ENCODE measurements at places on chromosomes 5 and 9.

- DNase-seq = no peak
Measured at GRCh38 chr5:79464695-79465332, 49.1 kb downstream of the HOMER1 start.

DNA sequence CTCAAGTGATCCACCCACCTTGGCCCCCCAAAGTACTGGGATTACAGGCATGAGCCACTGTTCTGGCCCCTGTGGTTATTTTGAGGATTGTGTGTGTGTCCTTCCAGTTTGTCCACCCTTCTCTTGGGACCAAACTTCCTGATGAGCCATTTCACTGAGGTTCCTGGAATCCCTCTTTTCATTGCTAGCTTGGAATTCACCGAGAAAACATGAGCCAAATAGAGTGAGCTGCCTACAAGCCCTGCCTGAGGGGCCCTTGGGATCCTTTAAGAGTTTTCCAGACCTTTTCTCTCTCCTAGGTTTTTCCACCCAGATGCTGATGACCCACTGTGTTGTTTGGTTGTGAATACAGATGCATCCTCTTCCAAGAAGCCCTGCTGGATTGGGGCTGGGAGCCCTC, 13.2 kb upstream of the KIF12 start:
- no peak for DNase-seq

DNA sequence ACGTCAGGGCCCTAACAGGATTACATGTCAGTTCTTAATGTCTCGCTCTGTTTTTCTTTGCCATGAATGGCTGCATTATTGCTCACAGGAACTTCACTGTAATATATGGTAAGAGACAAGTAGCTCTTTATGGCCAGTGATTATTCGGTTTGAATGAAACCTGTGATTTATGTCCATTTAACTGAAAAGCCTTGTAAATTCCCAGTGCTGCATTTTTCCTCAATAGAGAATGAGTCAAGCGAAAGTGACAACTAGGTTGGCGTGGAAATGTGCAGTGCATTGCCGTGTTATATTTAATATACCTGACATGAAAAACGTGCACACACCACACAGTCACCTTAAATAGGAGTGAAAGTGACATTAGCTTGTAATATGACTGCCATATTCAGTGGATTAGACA, 163.1 kb downstream of the PBX3 start:
- DNase-seq = no peak

- no peak for DNase-seq
Measured at GRCh38 chr9:38181866-38182265, 112.8 kb upstream of the SHB start.

DNA sequence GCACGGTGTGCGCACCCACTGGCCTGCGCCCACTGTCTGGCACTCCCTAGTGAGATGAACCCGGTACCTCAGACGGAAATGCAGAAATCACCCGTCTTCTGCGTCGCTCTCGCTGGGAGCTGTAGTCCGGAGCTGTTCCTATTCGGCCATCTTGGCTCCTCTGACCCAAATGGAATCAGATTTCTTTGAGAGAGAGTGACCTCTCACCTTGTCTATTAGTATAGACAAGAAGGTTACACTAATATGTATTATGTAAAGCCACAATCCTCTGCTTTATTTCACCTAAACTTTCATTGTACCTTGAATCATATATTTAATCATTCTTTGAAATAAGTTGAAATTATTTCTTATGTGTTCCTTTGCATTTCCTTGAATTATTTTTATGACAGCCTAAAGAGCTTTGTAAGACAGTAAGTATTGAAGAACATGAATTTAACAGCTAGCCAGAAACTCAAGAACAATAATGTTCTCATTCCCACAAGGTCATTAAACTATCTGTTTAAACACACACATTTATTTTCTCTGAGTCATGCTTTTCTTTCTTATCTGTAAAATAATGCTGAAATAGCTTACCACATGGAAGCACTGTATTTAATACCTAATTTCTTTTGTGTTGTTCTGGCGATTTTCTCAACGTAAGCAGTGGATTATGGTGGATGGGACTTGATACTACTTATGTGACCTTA, 91.8 kb upstream of the DMRTA1 start:
- DNase-seq = no peak

DNA sequence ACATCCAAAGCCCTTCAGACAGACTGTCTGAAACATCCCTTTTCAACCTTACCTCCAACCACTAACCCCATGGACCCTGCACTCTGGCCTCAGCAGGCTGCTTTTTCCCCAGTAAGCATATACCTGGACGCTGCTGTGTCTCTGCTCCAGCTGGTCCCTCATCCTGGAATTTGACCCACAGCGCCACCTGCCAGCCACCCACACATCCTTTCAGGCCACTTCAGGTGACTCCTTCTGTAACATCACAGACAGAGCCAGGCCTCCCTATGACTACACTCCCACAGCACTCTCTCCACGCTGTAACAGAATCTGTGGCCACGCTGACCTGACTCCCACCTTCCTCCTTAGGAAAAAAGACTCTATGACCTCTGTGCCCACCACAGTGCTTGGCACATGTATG, 3.4 kb downstream of the MGAT1 start:
- no peak for DNase-seq

DNA sequence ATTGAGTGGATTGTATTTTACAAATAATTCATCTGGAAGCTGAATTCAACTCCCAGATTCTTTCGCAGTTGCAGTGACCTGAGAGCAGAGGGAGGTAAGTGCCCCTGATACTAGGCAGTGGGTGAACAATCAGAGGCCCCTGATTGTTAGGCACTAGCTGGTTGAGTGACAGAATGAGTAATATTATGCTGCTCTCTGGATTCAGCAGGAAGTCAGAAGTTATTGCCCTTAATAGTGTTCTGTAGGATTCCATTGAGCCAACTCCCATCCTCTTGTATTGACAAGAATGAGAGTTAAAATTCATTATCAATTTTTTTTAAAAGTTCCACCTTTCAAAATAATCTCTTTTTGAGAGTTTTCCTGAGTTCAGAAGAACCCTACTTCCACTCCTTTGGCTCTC, 301.2 kb downstream of the DTWD2 start:
- DNase-seq = no peak

- DNase-seq = no peak
Measured at GRCh38 chr9:130495067-130495466, 50.3 kb downstream of the ASS1 start.

DNA sequence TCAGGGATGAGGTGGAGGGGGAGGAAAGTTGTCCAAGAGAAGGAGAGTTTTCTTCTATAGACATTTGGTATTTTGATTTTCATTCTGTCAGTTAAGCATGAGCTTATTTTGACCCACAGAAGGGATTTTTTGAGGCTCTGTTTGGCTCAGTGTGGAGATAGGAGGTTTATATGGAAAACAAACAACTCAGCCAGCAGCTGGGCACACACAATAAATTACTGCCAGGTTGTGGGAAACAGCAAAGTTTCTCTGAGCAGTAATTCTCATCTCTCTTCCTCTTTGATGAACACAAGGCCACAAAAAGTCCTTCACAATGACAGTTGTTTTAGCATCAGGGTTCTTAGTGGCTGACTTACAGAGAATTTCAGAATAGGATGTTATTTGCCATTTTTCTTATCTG, 486.1 kb downstream of the KDM4C start:
- DNase-seq = no peak

DNA sequence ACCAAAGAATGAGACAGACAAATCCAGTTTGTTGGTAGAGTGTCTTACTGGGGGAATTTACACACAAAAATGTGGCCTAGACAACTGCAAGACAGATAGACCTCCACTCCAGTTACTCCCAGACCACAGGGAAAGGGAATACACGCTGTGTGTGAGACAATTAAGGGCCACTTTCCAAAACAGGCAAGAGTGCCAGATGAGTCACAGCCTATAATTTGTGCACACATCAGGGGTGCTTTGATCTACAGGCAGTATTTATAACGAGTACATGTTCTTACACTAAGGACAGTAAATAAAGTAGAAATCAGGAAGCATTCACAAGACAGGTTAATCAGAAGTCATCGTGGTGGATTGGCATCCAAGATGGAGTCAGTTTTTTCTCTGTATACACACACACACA, 114.8 kb downstream of the ZNF622 start:
- no peak for DNase-seq

DNA sequence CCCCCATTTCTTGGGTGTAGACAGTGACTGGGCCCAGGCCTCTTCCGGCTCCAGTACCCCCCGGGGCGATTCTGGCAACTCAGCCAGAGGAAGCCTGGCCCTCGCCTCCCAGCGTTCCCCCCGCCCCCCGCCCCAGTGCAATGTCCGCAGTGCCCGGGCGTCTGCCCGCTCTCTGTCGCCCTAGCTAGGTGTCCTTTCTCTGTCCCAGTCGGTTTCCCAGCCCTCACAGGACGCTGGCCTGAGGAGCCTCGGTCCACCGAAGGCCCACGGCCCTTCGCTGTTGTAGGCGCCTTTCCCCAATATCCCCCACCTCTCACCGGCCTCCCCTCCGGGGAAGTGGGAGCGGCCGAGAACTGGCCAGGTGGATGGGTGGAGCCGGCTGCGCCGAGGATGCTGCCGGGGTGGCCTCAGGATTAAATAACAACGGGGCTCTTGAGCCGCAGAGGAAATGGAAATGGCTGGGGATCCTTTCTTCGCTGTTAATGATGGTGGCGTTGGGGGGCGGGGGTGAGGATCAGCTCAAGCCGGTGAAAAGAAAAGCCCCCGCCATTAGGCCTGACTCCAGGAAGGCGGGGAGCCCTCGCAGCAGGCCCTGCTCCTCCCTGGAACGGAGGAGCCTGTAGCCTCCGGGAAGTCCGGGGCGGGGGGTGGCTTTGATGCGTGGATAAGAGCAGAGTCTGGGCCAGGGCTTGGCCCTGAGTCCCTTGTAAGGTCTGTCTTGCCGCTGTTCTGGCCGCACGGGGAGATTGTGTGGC, 1.1 kb upstream of the SPRY4 start:
- no peak for DNase-seq

- no peak for DNase-seq
Measured at GRCh38 chr5:37888476-37888875, 48.6 kb upstream of the GDNF start.

GRCh38 chr5:163363389-163363788, 74.0 kb upstream of the CCNG1 start:
- DNase-seq = no peak

DNA sequence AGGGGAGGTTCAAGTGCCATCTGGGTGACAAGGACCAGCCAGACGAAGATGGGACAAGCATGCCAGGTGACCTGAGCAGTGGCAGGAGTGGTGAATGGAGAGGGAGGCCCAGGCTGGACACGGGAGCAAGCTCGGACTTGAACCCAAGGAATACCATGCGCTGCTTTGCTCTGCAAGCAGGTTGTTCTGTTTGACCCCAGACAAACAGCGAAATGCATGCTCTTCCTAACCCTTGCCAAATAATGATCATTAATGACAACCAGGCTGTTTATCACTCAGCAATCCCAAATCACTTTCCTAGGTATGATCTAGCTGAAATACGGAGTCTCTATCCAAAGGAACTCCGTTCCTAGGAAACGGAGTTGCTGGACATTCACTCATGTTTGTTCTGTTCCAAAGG, 77.4 kb downstream of the PTPDC1 start:
- no peak for DNase-seq

DNA sequence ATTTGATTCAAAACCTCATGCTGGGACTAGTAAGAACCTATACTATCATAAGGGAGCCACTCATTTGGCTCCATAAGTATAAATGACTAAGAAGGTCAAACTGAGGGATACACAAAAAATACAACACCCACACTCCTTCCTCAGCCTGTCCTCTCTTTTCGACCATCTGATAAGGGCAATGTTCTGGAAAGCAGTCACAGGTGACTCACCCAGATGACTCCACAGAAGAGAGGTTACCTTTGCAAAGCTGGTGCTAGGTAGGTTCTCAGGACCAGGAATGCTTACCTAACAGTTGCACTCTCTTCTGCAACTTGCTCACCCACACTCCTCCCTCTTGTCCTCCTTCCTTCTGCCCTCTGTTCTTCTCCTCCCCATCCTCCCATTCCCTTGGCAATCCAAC, 32.9 kb downstream of the LHFPL2 start:
- no peak for DNase-seq

DNA sequence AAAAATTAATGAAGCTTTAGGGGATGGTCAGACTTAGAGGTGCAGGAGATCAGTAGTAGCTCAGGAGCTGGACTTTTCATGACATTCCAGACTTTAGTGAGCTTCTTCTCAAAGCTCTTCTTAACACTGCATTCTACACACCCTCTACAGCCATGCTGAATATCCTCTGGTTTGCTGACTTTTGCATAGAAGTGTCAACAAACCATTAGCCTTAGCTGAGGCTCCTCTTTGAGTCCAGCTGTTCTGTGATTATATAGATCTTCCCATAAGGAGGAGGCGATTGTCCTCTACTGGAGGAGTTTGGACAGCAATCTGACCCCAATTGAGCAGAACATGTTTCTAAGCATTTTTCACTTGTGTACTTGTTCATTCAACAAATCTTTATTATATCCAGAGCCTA, 75.0 kb upstream of the RUSC2 start:
- no peak for DNase-seq

- DNase-seq = no peak
Measured at GRCh38 chr9:86983620-86984259, 36.4 kb upstream of the GAS1 start.

- DNase-seq = no peak
Measured at GRCh38 chr5:95005811-95006210, 279.1 kb downstream of the MCTP1 start.

DNA sequence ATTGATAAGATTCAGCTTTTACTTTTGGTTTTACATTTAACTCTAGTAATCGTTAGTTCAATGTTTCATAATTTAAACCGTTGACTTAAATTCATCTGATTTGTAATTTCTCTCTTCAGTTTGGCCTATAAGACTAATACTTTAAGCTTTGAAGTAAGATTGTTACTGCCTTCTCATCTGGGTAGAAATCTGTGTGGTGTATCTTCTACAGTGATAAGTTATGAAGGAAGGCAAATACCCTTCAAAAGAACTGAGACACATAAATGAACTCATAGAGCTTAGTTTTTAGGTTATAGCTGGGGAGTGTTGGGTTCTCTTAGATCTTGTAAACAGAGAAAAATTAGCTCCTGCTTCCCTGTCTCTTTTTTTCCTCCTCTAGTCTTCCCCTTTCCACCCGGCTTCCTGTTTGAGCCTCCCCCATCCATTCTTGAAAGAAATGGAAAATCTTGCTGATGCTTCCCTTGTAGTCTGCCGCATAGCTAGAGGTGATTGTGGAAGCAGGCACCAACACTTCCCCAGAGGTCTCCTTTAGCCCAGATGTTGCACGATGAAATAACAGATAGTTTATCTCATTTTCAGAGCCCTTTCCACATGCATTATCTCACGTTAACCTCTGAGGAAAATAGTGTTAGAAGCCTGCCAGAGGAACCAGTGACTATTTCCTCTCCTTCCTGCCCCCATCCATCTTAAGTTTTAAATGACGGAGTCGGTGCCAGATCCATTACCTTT, 2.0 kb upstream of the F2RL2 start:
- DNase-seq = no peak

Measured in stimulated activated CD4-positive, alpha-beta T cell treated with anti-CD3 and anti-CD28 coated beads, Interleukin-15, amount 100 ng/mL, for 1 hour (primary cell).